ENCODE measurements at places on chromosomes 1 and 21.

- peak; percentile 83 for DNase-seq
Measured at GRCh38 chr1:46616277-46617107, at the start of gene MOB3C. Gene MOB3C, minus strand, starts transcription at chr1:46616811. Its CDS starts 3,490 bp downstream, at chr1:46613321.

DNA sequence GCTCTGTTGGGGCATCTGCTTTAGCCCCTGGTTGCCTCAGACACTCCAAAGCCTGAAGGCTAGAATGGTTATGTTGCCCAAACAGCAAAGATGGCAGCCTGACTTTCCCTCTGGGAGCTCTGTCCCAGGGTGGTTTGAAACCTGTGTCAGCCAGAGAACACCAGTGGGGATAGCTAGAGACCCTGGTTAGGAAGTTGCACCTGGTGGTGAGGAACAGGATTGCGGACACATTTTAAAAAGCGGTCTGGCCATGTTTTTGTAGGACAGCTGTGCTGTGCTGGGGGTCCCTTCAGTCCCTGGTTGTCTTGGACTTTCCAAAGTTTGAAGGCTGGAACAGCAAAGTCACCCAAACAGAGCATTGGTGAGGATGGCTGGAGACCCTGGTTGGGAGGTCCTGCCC lies 87.8 kb downstream of the DNM3 start:
- DNase-seq: no peak

DNA sequence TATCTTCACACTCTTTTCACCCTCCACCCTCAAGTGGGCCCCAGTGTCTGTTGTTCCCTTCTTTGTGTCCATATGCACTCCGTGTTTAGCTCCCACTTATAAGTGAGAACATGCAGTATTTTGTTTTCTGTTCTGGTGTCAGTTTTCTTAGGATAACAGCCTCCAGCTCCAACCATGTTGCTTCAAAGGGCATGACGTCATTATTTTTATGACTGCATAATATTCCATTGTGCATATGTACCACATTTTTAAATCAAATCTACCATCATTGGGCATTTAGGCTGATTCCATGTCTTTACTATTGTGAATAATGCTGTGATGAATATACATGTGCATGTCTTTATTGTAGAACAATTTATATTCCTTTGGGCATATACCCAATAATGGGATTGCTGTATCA lies 140.3 kb downstream of the LYPLAL1 start:
- no peak for DNase-seq

- DNase-seq: peak; percentile 38
Measured at GRCh38 chr1:22930240-22930912, 42.3 kb downstream of the LACTBL1 start.

DNA sequence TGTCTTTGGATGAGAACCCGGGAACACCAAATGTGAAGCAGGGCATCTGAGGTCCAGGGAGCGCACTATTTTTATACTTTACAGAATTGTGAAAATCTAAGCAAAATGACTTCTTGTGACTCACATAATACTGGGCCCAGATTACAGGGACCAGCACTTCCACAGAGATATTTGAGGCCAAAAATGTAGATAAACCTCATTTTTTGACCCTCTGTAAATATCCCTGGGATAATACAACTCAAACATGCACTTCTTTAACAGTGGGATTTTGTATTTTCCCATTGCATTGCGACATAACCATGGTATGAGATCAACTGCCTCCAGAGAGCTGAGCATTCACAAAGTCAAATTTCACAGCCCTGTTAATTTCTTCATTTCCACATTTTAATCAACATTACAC lies 289.4 kb upstream of the ADGRL4 start:
- DNase-seq: no peak

DNA sequence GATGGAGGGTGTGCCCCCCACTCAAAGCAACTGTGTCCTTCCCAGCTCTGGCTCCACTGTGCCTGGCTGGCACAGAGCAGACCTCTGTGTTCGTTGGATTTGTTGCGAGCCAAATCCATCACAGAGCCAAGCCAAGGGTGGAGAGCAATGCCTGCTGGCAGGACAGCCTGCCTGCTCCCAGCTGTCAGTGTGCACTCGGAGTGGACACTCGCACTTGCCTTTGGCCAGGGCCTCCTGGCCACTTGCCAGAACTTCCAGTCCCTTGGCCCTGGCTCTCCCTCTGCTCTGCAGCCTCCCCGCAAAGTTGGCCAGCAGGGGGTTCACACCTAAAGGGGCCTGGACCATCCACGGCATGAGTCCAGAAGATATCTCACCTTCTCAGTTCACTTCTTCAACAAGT lies 16.4 kb downstream of the HEYL start:
- no peak for DNase-seq

GRCh38 chr21:45304476-45304830 lies 16.8 kb upstream of the POFUT2 start:
- no peak for DNase-seq

- peak; percentile 32 for DNase-seq
Measured at GRCh38 chr1:164709541-164710278, 150.7 kb downstream of the PBX1 start.

DNA sequence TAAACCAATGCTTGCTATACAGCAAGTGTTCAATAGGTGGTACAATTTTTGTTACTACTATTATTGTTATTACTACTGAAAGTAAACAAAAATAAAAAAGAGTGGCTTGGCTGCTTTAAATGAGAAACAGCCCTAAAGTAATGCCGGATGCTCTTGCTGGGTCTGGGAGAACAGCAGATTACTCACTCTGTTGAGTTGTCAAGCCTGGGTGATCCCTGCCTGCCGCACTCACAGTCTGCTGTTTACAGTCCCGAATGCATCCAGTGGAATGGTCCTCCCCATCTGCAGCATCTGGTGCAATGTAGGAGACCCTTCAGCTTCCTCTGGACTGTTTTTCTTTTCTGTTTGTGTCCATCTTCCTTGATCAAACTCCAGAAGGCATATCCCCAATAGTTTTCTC lies 102.7 kb upstream of the IVNS1ABP start:
- DNase-seq: no peak

DNA sequence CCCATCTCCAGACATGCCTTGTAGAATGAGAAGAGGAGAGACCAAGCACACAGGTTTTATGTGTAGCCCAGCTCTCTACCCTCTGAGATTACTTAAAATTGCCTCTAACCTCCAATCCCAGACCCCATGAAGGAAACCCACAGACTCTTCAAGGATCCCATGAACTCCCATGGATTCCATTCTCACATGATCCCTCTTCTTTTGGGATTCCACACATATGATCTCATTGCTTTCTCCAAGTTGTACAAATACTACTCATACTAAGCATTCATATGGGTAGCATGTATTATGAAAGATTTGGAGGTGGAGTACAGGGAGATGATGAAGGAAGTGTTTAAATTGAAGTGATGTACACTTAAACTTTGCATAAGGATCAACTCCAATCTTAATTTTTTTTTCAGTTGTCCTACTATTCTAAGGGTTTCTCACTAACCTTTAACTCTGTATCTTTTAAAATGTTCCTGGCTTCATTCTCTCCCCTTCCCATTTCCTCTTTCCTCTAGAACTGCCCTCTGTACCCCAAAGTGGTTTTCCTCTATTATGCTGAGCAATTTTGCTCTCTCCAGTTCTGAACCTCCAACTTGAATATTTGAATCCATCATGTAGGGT lies 41.6 kb downstream of the MFSD2A start:
- no peak for DNase-seq

DNA sequence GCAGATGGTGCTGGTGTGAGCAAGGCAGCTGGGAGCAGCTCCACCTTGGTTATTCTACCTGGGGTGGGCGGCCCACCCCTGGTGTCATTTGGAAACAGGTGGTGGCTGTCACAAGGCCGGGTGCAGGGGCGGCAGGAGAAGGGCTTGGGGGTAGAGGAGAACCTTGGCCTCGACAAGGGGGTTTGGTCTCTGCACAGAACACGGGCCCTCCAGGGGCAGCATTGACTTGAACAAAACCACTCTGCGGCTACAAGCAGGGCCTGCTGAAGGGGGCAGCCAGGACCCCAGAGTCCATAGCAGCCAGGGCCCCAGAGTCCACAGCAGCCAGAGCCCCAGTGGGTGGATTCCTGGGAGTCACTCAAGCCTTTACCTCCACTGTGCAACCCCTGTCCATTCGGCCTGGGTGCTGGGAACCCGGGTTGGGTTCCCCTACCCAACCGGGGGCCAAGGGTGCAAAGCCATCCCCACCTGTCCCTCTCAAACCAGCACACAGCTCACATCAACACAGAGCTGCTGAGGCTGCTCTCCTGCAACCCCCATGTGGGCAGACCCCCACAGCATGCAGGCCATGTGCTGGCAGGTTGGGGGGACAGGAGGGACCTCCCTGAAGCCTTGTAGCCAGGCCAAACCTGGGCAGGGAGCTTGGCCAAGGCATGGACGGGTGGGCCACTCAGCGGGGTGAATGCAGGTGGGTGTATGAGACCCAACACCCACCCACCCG lies 7.7 kb downstream of the TRIM11 start:
- no peak for DNase-seq

- peak; percentile 50 for DNase-seq
Measured at GRCh38 chr1:160748878-160749269, 9.8 kb downstream of the SLAMF7 start.

GRCh38 chr1:33367485-33368405 lies 46.8 kb upstream of the A3GALT2 start:
- DNase-seq: peak; percentile 78

DNA sequence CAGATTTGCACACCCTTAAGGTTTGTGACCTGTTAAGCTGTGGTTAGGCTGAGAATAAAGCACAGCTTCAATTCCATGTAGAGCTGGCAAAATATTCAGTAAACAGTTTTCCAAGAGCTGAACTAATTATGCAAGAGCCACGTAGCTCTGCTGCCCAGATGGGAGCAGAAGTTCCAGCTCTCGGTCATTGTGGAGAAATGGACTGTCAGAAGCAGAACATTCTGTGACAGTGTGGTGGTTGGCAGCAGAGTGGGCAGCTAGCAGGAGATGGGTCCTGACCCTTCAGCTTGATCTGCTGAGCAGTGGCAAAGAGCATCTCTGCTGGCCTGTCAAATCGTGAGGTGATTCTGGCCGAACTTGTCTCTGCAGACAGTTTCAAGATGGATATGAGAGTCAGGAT lies 23.2 kb downstream of the RHOU start:
- no peak for DNase-seq

- no peak for DNase-seq
Measured at GRCh38 chr1:198132060-198132781, 24.6 kb upstream of the NEK7 start.

- DNase-seq: no peak
Measured at GRCh38 chr1:24636661-24637357, 6.3 kb upstream of the SRRM1 start.

DNA sequence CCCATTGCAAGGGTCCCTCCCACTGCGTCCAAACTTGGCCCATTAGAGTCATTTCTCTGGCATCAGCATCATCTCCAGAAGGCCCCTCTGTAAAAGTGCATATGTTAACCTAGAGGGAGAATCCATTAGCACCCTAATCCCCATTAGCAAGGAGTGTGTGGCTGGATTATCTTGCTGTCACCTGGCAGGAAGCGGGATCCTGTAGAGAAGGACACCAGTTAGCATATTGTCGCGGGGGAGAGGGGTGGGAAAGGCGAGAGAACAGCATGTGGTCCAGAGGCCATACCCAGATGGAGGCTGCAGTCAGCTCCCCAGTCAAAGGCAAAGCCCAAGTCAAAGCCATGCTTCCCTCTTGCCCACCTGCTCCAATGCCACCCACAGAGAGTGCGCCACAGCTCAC lies 64.0 kb downstream of the OLIG1 start:
- no peak for DNase-seq

- no peak for DNase-seq
Measured at GRCh38 chr1:198638894-198639635, at the start of gene PTPRC. Gene PTPRC, plus strand, starts transcription at chr1:198639040. Its CDS starts 229 bp downstream, at chr1:198639269.

GRCh38 chr1:27928216-27928954 lies 6.4 kb upstream of the SMPDL3B start:
- peak; percentile 27 for DNase-seq

DNA sequence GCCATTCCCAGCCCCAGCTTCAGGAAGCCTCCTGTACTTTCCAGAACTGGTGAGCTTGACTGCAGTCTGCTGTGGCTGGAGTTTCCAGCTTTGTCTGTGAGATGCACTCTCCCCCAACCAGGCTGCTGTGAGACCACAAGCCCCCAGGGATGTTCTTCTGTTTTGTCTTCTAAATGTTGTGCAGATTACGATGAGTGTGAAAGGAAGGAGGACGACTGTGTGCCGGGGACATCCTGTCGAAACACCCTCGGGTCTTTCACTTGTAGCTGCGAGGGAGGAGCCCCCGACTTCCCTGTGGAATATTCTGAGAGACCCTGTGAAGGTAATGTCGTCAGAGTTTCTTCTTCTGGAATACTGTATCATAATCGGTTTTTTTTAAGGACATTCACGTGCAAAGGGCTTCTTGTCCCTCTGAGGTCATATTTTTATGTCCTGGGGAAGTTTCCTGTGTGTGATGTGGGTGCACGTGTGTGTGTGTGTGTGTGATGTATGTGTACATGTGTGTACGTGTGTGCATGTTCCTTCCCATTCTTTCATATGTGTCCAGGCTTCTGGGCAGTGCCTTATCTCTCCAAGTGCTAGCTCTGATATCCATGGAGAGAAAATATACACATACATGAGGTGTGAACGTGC lies 49.9 kb downstream of the UMODL1 start:
- no peak for DNase-seq

DNA sequence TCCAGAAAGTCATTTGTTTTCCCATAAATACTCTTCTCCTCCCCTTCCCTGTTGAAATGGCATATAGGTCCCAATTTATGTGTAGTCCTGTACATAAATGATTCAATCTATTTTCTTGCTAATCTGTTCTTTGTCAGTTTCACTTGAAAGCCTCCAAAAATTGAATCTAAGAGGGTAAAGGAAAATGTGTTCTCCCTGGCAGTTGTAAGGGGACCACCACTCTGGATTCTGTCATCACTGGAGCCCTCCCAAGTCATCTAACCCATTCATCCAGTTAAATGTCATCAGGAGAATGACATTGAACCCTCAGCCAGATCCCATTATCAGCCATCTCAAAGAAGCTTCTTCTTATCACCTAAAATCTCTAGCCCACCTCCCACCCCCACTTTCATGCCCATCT lies 35.0 kb upstream of the RNF2 start:
- DNase-seq: no peak

- DNase-seq: peak; percentile 40
Measured at GRCh38 chr1:196193896-196194559, 414.2 kb downstream of the KCNT2 start.

- DNase-seq: no peak
Measured at GRCh38 chr1:99788896-99789295, 22.5 kb upstream of the FRRS1 start.

DNA sequence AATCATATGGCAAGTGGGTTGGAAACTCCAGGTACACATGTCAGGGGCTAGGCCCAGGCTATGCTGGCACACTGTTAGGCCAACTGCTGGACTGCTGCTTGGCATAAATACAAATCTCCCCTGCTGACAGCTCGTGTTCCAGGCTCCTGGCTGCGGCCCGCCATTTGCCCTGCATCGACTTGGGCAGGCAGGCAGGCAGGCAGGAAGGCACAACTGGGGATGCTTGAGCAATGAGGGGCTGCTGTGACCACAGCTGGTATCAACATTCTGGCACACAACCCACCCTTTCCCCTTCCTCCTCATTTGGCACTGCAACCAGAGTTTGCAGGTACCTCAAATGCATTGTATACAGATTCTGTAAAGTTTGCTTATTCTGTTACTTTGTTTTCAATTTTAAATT lies 53.2 kb downstream of the SAMSN1 start:
- DNase-seq: no peak

- DNase-seq: peak; percentile 98
Measured at GRCh38 chr1:89994805-89995597, at the start of gene ZNF326. Gene ZNF326, plus strand, starts transcription at chr1:89995110. Its CDS starts 148 bp downstream, at chr1:89995258.
